ENCODE measurements at places on chromosomes 16 and 17. TPM values are rescaled to one million over a fixed set of nuclear protein-coding genes. Genes with fewer than 3 reads are reported as not detected.

DNA sequence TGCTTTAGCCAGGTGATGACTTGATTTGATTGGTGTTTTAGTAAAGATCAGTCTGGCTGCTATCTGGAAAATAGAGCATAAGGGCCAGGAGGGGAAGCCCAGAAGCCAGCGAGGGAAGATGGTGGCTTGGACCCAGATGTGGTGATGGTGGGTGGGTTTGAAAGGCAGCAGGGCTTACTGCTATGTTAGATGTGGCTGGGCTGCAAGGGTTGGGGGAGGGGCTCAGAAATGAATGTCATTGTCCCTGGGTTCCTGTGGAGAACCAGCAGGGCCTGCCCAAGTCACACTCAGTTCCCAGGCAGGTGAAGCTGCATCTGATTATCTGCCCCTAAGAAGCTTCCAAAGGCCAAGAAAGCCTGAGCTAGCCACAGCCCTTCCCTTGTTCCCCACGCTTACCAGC, 71.7 kb upstream of the BRD7 start:
- no peak for DNase-seq

DNA sequence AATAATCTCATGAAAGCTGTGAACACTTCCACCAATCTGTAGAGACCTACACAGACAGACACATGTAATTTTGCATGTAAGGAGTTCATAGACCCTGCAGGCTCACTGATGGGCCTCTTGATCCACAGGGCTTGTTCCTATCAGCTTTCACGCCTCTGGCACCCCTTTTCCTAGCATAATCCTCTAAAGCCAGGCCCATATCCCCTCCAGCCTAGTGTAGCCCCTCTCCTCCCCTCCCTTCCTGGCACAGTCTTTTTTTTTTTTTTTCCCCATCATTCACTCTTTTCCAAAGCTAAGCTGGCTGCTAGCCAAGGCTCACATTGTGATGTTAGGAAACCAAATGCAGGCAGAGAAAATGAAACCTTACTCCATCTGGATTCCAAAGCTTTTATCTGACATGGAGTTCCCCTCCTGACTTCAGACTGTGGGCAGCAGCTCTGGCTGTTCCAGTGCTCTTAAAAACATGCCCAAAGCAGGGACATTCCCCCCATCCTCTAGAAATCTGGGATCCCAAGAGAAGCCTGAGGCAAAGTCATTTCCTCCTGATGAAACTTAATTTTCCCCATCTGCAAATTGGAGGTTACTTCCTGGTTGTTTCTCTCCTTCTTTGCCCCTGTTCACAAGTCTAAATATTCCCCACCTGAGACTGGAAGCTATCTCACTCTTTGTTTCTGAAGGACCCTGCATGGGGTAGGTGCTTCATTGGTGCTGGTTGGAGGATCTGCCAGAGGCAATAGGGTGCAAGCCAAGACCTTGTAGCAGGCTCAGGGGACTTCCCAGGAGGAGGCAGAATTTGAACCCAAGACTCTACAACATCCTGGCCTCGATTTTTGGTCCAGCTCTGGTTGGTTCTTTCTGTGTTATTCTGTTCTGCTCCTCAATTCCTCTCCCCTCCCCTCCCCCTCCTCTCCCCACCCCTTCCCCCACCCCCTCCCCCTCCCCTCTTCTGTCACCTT, 9.9 kb upstream of the CCL5 start:
- DNase-seq, result peak; percentile 60

Gene ACSM2B
- polyA plus RNA-seq, result not detected

- no peak for DNase-seq
Measured at GRCh38 chr16:17804857-17805256, 334.1 kb upstream of the XYLT1 start.

- no peak for DNase-seq
Measured at GRCh38 chr16:16143038-16143763, 80.1 kb downstream of the ABCC6 start.

GRCh38 chr16:53053967-53054669, 673 bp upstream of the CHD9 start:
- peak; percentile 50 for DNase-seq

- peak; percentile 64 for DNase-seq
Measured at GRCh38 chr16:30934827-30935557, 11.6 kb downstream of the FBXL19 start.

Gene C16orf96
- polyA plus RNA-seq, result 0.05 TPM

GRCh38 chr17:67434061-67434525, 57.0 kb downstream of the PITPNC1 start:
- DNase-seq, result no peak

DNA sequence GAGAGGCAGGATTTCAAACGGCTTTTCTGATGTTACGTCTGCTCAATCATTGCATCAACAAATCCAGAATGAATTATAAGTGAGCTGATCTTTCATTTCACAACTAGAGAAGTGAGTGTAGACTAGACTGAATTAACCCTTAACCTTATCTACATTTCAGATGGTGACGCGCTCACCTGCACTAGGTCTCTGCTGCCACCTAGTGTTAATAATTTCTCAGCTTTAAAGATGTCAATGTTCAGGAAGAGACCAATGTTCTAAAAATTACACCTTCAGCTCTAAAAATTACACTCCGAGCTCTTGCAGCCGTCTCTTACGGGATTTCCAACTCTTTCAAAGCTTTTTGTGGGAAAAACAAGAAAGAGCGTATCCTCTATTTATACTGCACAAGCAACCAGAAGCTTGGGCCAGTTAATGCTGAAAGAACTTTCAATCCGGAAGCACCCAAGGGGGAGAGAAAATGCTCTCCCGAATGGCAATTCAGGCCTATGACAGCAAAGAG, 88.2 kb upstream of the FA2H start:
- peak; percentile 71 for DNase-seq

Gene RNF43
- not detected for polyA plus RNA-seq

Gene KRT36
- not detected for polyA plus RNA-seq

Gene PCGF2
- polyA plus RNA-seq, result 39.8 TPM

- peak; percentile 61 for DNase-seq
Measured at GRCh38 chr16:67470359-67470758, 10.6 kb downstream of the ATP6V0D1 start.

Gene EXOC3L1
- 0.83 TPM for polyA plus RNA-seq

DNA sequence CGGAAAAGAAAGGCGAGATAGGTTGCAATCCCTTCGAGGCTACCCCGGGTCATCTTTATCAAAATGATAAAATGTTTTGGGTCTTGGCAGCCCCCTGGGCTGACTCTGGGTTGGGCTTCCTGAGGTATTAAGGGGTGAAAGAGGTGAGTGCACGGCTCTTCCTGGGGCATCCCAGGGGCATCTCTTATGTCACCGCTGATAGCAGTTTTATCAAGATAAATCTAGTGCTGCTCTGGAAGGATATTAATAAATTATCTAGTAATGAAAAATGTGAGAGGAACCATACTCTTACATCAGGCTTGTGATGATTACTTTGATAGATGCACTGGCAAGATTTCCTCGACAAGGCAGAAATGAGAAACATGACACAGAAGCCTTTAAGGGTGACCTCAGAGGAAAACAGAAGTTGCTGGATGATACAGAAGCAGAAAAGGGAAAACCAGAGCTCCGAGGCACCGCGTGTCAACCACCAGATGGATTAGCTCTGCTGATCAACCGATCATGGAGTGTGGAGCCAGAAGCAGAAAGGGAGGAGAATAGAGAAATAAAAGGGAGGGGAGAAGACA, 491.3 kb downstream of the TMEM114 start:
- no peak for DNase-seq

Gene KRT9
- not detected for polyA plus RNA-seq

GRCh38 chr16:11140098-11140375, 116.0 kb downstream of the SOCS1 start:
- DNase-seq, result no peak

Gene GPR142
- not detected for polyA plus RNA-seq

GRCh38 chr17:66850692-66851091, 15.8 kb downstream of the CACNG5 start:
- DNase-seq, result no peak

DNA sequence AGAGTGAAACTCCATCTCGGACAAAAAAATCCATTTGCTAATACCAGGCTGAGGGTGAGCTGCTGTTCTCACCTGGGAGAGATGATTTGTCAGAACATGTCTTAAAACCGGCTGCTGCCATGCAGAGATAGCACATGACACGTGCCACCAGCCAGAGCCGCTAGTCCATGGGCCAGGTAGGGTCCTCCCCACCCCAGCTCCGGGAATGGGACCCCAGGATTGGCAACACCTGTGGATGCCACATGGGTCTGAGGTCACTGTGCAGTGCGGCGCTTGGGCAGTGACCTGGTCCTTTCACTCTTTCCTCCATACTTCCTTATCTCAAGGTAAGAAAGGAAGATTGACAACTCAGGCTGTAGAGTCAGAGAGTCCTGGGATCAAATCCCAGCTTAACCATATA, 393.3 kb upstream of the TNRC6C start:
- no peak for DNase-seq

Gene TRPV2
- polyA plus RNA-seq, result 11.0 TPM

Gene DHX58
- 1.2 TPM for polyA plus RNA-seq

DNA sequence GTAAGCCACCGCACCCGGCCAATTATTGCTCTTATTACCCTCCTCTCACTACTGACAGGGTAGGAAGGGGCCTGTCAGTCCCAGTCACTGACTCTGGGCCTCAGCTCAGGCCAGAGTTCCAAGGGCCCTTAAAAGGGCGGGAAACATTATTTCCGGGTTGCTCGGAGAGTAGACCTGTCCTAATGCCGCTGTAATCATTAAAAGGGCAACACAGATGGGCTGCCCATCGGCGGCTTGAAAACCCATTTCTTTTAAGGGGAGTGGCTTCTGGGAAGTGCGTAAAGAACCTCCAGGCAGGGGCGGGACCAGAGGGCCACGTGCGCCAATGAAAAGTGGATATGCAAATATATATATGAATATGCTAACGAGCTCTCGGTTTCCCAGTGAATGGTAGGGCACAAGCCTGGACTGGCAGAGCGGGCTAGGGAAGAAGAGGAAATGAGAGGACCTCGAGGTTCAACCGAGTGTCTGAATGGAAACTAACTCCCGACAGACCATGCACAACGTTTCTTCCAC, 26.6 kb downstream of the PIPOX start:
- DNase-seq, result no peak

DNA sequence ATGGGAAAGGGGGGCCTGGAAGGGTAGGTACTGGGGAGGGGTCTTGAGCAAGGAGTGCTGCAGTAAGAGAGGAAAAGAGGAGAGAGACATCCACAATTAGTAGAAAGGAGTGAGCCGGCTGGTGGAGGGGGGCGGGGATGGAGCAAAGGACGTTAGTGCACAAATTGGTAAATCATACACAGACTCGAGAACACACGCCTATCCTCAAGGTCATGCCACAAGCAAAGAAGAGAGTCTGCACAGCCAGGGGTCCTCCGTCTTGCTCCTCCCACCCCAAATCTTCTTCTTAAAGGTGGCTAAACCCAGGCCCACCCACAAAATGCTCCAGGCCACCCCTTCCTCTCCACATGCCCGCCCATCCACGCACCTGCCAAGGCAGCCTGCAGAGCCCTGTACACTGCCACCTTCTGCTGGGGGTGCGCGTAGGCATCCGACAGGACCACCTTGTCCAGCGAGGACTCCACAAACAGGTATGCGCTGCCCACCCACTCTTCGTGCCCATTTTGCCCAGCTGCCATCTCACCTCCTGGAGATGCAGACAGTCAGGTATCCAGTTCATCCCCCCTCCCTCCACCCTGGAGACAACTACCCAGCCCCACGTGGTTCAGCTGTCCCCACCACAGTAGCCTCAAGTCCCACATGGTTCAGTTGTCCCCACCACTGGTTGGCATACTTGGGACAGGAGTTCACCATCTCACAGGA, 3.4 kb downstream of the TRADD start:
- DNase-seq, result no peak

DNA sequence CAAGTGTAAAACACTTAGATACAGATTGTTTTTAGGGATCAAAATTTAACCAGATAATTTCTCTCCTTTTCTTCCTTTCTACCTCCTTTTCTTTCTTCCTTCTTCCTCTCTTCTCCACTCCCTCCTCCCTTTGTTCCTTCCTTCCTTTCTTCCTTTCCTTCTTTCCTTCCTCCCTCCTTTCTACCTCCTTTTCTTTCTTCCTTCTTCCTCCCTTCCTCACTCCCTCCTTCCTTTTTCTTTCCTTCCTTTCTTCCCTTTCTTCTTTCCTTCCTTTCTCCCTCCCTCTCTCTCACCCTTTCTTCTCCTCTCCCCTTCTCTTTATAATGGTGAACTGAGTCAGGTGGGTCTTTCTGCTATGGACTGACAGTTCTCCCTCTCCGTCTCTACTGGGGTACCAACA, 397.5 kb upstream of the CDH11 start:
- no peak for DNase-seq

DNA sequence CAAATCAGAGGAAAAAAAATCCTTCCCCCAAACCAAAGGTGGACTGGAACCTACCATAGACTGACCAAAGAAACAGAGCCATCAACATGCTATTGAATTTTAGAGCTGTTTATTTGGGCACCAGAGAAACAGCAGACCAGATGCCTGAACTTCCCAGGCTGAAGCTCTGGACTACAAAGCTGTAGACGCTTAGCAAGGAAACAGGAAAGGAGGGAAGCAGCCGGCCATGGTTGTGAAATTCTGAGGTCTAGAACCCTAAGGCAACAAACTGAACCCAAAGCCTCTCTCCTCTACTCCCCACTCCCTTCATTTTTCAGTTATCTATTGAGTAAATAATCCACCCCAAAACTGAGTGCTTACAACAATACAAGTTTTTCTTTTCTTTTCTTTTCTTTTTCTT, 45.4 kb upstream of the MEIOC start:
- DNase-seq, result no peak

- DNase-seq, result no peak
Measured at GRCh38 chr17:8494506-8495111, 58.9 kb downstream of the NDEL1 start.

DNA sequence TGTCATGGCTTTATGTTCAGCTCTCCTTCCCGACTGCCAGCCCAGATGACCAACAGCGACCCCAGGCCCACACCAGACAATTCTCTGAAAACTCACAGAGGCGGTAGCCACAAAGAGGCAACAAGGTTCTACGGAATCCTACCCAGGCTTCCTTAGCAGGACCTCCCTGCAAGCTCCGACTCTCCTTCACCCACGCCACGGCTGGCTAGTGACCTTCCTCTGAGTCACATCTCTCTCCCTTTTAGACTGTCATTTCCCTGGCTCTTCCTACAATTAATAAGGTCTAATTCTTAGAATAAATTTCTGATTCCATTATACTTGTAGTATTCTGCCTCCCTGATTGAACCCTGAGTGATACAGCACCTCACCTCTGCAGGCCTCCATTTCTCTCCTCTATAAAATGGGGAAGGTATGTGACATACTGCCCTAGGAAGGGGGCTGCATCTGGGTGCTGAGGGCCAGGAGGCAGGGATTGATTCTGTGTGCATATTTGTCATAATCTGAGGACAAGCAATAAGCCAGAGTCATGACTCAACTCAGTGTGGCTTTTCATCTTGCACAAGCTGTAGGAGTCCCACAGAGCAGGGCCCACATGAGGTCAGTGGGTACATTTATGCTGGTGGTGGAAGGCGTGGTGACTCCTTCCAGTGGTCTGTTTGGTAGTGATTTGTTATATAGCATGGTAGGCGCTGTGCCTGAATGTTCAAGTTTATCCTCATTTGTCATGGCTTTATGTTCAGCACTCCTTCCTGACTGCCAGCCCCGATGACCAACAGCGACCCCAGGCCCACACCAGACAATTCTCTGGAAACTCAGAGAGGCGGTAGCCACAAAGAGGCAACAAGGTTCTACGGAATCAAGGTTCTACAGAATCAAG, 46.2 kb downstream of the SMPD3 start:
- no peak for DNase-seq

Gene KRTAP9-8
- not detected for polyA plus RNA-seq

- DNase-seq, result no peak
Measured at GRCh38 chr16:66416939-66417700, 10.0 kb upstream of the BEAN1 start.

GRCh38 chr16:21083729-21084268, 66.8 kb downstream of the DNAH3 start:
- peak; percentile 60 for DNase-seq

Gene PLCD3
- 59.7 TPM for polyA plus RNA-seq

- DNase-seq, result no peak
Measured at GRCh38 chr17:59366773-59367656, 35.6 kb downstream of the YPEL2 start.

Measured in SK-N-SH (cell line).